ENCODE measurements at places on chromosomes 5 and 9. TPM values are rescaled to one million over a fixed set of nuclear protein-coding genes. Genes with fewer than 3 reads are reported as not detected.

Gene TMOD1
- polyA plus RNA-seq = 79.9 TPM

Gene TYRP1
- polyA plus RNA-seq = 20.9 TPM

Gene RLN2
- 0.54 TPM for polyA plus RNA-seq

Gene SAP30L
- polyA plus RNA-seq = 21.1 TPM

GRCh38 chr5:116032991-116033390, 719 bp downstream of the ARL14EPL start:
- H3K4me3 ChIP-seq = no peak overlapping the region
- no peaks in the 10 kb centered on the region for H3K4me1 ChIP-seq
- no peaks in the 10 kb centered on the region for H3K27me3 ChIP-seq
- no peak overlapping the region for H3K27ac ChIP-seq
- no peaks in the 10 kb centered on the region for H3K36me3 ChIP-seq

- H3K27me3 ChIP-seq = peaks cover 40% of the 10 kb centered on the region
- DNase-seq = no peak
- no peak overlapping the region for H3K4me3 ChIP-seq
These were observed 8.7 kb downstream of the PCDH1 start for GRCh38 chr5:141869514-141869913.

- H3K4me3 ChIP-seq = peak overlapping the region; percentile 58
- H3K36me3 ChIP-seq = no peaks in the 10 kb centered on the region
- no peak overlapping the region for H3K27ac ChIP-seq
These were observed 4.6 kb upstream of the MYORG start for GRCh38 chr9:34381323-34381722.

DNA sequence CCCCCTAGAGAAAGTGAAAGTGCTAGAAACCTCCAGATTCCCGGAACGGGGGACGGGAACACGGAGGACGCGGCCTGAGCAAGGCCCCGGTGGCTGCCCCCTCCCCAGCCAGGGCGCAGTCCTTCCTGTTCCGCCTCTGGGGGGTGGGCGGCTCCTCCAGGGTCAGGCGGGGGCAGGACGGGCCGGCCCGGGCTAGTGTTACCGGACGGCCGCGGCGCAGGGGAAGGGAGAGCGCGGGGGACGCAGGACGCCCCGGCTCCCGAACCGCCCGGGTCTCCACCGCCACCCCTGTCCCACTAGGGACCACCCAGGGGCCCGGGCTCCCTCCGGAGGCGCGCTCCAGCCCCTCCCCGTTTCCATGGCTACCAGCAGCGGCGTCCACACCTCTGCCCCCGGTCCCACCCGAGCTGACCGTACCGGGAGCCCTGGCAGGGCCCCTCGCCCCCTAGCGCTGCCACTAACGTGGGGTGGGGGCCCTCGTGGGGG, 579 bp downstream of the SLC12A7 start:
- H3K27me3 ChIP-seq = peaks cover 22% of the 10 kb centered on the region
- peak overlapping the region; percentile 72 for H3K4me3 ChIP-seq

DNA sequence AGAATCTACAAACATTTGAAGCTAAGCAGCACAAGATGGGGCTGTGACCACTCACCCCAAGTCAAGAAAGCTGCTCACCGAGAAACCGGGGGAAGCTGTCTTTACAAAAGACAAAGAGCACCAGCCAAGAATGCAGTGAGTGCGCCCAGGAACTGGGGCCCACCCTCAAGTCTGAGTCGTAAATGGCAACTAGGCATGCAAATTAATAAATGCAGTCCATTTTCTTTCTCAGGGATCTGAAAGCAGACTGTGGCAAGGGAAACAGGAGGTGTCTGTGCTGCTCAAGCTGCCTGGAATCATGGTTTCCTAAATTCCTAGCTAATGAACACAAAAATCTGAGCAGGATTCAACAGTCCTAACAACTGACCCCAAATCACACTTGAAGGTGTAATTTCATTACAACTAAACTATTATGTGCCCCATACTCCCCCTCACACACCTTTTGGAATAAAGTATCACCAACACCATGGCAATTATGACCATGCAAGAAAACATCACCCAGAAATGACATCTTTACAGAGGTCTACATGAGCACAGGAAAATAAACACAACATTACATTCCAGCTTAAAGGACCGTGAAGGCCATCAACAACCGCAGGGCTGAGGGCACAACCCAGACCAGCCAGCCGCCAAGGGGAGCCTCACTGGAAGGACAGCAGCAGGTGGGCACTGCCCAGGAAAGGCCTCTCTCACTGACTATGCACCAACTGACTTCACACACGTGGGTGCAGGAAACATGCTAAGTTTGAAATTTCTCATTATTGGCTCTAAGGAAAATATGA, 17.6 kb downstream of the NSUN2 start:
- H3K4me1 ChIP-seq = peaks cover 7% of the 10 kb centered on the region
- H3K36me3 ChIP-seq = peaks cover 69% of the 10 kb centered on the region
- no peaks in the 10 kb centered on the region for H3K27me3 ChIP-seq
- H3K4me3 ChIP-seq = no peak overlapping the region
- no peak overlapping the region for H3K27ac ChIP-seq
- DNase-seq = peak; percentile 50

DNA sequence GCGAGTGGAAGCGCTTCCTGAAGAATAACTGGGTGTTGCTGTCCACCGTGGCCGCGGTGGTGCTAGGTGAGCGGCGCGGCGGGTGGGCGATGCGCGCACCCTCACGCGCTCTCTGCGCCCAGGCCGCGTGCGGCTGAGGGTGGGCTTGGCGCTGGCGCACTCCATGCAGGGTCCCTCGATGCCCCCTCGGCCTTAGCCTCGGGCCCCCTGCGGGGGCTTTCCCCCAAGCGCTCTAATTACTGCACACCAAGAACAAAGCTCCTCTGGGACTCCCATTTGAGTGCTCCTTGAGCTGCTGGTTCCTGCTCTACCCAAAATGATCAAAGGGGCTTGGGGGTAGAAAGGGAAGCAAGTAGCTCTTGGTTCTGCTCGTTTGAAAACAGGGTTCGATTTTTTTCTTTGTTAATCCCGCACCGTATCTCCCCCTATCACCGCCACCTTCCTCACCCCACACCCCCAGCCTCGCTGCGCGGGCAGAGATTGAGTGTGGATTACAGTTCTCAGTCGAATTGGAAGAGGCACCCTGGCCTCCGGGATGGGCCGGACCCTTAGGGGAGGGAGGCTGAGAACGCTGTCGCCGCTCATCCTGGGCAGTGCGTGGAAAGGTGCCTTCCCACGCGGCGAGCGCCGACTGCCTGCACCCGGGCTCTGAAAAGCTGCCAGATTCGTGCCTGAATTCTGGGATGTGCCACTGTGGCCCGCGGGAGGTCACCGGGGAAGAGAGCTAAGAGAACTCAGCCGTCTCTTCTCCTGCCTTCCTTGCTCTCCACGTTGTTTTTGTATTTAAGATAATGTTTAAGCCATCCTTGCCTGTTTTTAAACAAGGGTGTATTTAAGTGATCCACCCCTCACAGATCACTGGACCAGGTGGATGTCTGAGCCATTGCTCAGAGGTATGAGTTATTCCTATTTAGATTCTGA, 697 bp downstream of the SLC1A1 start:
- peaks cover 15% of the 10 kb centered on the region for H3K4me1 ChIP-seq
- no peaks in the 10 kb centered on the region for H3K36me3 ChIP-seq

GRCh38 chr9:114722937-114723620, 41.1 kb upstream of the TEX48 start:
- peaks cover 27% of the 10 kb centered on the region for H3K4me1 ChIP-seq
- DNase-seq = peak; percentile 14
- H3K36me3 ChIP-seq = no peaks in the 10 kb centered on the region

DNA sequence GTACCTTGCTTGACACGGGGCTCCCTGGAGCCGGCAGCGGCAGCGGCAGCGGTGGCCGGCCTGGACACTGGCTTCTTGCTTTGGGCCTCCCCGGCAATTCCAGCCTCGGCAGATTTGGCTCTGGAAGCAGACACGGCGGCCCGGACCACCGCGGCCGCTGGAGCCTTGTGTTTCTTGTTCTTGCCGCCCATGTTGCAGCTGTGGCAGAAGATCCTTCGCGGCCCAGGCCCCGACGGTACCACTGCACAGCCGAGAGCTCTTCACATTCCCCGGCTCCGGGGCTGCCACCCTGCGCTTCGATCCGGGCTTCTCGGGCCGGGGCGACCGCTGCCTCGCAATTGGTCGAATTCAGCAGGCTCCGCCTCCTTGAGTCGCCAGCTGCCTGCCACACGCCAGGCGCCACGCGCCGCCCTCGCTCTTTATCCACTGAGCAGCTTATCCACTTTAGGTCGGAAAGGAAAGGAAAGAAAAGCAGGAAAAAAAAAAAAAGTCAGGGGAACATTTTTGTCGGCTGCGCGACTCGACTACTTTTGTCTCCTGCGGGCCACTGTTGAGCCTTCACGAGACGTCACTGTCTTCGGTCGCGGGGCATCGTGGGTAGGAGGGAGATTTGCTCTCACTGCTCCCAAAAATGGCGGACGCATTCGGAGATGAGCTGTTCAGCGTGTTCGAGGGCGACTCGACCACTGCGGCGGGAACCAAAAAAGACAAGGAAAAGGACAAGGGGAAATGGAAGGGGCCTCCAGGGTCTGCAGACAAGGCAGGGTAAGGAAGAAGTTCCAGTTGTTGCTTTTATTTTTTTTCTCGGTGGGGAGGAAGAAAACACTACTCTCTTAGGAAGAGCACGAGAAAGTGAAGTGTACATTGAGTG, at the start of the genes DHX29 and MTREX:
TSS of gene DHX29 (minus strand) at position 312 of the 871 bp plus-strand sequence. CDS start at position 191, 121 bp downstream.
TSS of gene MTREX (plus strand) at position 607 of the 871 bp plus-strand sequence. CDS start at position 632, 25 bp downstream.
- peak within 1 kb of the TSS; percentile 90 for H3K4me3 ChIP-seq
- DNase-seq = peak; percentile 98
- H3K27me3 ChIP-seq = no peaks in the 10 kb centered on the region

DNA sequence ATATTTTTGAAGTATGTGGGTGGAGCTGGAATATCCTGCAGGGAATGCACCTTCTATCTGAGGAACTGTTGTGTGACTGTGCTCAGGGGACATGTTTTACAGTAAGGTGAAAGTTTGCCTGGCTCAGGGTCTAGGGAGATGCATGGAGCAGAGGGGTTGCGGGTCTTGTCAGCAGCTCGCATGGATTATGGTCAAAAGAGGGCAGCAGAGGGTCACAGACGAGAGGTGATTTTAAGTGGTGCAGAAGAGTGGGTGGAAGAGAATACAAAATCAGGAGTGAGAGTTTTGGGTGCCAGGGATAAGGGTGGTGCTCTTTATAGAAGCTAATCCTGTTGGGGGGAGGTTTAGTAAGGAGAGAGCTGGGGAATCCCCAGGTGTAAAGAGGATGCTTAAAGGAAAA, 53.5 kb upstream of the GRIN3A start:
- no peak overlapping the region for H3K27ac ChIP-seq
- peak; percentile 43 for DNase-seq
- H3K4me3 ChIP-seq = no peak overlapping the region
- no peaks in the 10 kb centered on the region for H3K36me3 ChIP-seq

GRCh38 chr5:135642934-135643333, 64.1 kb upstream of the CXCL14 start:
- DNase-seq = peak; percentile 90
- H3K4me1 ChIP-seq = peaks cover 37% of the 10 kb centered on the region
- no peaks in the 10 kb centered on the region for H3K36me3 ChIP-seq
- no peak overlapping the region for H3K4me3 ChIP-seq

- no peak overlapping the region for H3K4me3 ChIP-seq
- DNase-seq = no peak
- H3K36me3 ChIP-seq = no peaks in the 10 kb centered on the region
- no peaks in the 10 kb centered on the region for H3K4me1 ChIP-seq
These were observed 89.6 kb downstream of the PTPRD start for GRCh38 chr9:10523164-10523563.

- no peak overlapping the region for H3K4me3 ChIP-seq
- peaks cover 17% of the 10 kb centered on the region for H3K4me1 ChIP-seq
- DNase-seq = no peak
- no peak overlapping the region for H3K27ac ChIP-seq
- H3K36me3 ChIP-seq = no peaks in the 10 kb centered on the region
These were observed 299.2 kb upstream of the ZNF608 start for GRCh38 chr5:125045646-125046045.

- peaks cover 11% of the 10 kb centered on the region for H3K4me1 ChIP-seq
- DNase-seq = no peak
- H3K27me3 ChIP-seq = peaks cover 32% of the 10 kb centered on the region
- H3K4me3 ChIP-seq = no peak overlapping the region
- H3K27ac ChIP-seq = no peak overlapping the region
These were observed 23.1 kb downstream of the ADGRD2 start for GRCh38 chr9:124473310-124473709.

- no peak for DNase-seq
- H3K36me3 ChIP-seq = peaks cover 26% of the 10 kb centered on the region
- H3K4me1 ChIP-seq = no peaks in the 10 kb centered on the region
- H3K27me3 ChIP-seq = no peaks in the 10 kb centered on the region
- H3K27ac ChIP-seq = no peak overlapping the region
- H3K4me3 ChIP-seq = no peak overlapping the region
These were observed 1.9 kb downstream of the PCBD2 start for GRCh38 chr5:134906811-134907210.

DNA sequence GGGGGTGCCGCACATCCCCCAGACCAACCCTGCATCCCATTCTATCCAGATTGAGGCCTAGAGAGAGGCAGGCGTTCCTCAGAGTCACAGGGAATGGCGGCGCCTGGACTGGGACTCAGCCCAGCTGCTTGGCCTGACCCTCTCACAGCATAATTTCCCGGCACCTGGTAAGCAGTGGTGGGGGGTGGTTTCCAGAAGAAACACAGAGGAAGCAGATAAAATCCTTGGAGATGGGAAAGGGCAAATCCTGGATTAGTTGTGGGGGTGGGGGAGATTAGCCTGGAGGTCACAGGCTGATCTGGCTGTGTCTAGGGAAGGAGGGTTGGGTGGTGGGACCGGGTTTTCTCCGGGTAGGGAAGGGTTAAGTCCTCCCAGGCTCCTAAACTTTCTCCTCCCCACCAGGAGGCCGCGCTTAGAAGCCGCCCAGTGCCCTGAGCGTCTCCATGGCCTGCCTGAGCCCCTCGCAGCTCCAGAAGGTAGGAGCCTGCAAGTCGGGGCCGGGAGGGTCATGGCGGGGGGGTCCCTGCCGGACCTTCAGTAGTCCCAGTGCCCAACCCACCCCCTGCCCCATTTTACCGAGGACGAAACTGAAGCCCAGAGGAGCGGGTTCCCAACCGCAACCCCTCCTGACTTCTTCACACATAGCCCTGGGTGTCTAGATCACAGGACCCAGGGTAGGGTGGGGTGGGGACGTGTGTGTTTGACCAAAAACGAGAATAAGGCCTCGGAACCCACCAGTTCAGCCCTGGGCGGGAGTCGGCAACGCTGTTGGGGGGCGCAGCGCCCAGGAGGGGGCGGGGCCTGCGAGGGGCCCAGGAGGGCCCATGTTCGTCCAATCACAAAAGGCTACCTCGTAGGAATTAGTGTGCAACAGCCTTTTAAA, 1.3 kb downstream of the PHYHD1 start:
- peak overlapping the region; percentile 99 for H3K27ac ChIP-seq
- peak; percentile 89 for DNase-seq
- H3K4me3 ChIP-seq = peak overlapping the region; percentile 77
- H3K36me3 ChIP-seq = peaks cover 20% of the 10 kb centered on the region
- no peaks in the 10 kb centered on the region for H3K27me3 ChIP-seq

DNA sequence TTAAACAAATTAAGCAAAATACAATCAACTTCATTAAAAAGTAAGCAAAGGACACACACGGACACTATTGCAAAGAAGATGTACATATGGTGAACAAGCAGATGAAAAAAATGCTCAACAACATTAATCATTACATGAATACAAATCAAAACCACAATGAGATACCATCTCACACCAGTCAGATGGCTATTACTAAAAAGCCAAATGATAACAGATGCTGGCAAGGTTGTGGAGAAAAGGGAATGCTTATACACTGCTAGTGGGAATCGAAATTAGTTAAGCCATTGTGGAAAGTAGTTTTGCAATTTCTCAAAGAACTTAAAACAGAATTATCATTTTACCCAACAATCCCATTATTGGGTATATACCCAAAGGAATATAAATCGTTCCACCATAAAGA, 636.2 kb upstream of the ST8SIA4 start:
- no peaks in the 10 kb centered on the region for H3K4me1 ChIP-seq
- no peaks in the 10 kb centered on the region for H3K36me3 ChIP-seq
- DNase-seq = no peak
- H3K27ac ChIP-seq = no peak overlapping the region
- H3K4me3 ChIP-seq = no peak overlapping the region
- H3K27me3 ChIP-seq = no peaks in the 10 kb centered on the region
